ENCODE measurements at places on chromosomes 11 and 22.
A peak's percentile ranks its signal among the peaks of the same experiment; 100 is the strongest.

DNA sequence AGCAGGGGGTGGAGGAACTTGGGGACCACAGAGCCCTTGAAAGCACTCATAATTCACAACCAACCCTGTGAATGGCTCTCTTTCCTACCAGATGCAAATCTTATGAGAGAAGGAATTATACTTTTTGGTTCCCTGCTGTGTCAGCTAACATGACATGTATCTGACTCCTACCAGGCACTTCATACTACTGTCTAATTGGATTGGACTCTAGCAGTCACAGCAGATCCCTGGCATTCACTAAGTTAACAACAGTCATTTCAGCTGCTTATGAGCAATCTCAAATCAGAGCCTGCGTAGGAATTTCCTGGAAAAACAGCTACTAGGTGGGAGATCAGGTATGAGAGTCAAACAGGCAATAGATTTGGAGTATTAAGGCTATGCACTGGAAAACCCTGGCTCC, 11.1 kb upstream of the ENDOD1 start:
- DNase-seq = no peak

DNA sequence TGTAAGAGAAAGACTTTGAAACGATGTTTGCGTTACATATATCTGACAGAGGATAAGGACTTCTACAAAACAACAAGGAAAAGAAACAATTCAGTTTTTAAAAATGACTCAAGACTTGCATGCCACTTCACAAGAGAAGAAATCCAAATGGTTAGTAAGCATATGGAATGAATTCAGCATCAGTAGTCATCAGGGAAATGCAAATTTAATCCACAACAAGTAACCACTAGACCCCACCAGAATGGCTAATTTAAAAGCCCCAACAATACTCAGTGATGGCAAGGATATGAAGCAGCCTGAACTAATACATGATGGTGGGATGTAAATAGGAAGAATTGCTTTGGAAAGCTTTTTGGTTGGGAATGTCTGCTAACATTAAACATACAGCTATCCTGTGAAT, 142.6 kb downstream of the ATXN10 start:
- DNase-seq = no peak

DNA sequence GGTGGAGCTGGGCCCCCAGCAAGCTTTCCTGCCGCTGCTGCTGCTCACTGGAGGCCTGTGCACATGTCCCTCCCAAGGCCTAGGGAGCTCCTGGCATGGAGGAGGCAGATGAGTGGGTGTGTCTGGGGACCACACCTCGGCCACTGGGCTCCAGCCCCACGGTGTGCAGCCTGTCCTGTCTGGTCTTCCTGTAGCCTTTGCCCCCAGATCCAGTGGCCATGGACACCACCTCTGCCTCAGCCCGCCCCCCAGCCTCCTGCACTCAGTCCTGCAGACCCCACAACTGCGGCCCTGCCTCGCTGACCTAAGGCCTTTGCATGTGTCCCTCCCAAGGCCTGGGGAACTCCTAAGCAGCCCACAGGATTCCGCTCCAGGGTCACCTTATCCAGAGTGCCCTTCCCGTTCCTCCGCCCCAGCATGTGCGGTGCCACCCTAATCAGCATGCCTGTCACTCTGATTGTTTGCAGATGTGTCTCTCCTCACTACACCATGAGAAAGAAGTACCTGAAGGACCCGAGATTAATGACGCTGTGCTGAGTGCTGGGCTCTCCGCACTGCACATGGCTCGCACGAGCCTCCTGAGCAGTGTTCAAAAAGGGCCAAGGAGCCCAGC, 8.6 kb downstream of the GAL start:
- no peak for DNase-seq

DNA sequence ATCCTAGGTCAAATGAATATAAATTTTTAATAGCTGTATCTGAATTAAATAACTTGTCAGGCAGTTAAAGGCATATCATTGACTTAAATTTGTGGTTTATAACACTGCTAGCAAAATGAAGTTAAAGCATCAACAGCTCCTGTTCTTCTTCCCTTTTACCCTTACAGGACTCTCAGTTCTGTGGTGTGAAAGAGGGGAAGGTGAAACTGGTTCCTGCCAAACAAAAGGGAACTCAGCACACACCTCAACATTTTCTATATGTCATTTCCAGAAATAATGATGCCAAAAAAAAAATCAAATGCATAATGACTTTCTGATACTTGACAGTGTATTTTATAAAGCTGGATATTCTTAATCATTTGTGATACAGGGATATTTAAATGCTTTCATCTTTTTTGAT, 21.2 kb downstream of the ARL14EP start:
- DNase-seq = no peak

DNA sequence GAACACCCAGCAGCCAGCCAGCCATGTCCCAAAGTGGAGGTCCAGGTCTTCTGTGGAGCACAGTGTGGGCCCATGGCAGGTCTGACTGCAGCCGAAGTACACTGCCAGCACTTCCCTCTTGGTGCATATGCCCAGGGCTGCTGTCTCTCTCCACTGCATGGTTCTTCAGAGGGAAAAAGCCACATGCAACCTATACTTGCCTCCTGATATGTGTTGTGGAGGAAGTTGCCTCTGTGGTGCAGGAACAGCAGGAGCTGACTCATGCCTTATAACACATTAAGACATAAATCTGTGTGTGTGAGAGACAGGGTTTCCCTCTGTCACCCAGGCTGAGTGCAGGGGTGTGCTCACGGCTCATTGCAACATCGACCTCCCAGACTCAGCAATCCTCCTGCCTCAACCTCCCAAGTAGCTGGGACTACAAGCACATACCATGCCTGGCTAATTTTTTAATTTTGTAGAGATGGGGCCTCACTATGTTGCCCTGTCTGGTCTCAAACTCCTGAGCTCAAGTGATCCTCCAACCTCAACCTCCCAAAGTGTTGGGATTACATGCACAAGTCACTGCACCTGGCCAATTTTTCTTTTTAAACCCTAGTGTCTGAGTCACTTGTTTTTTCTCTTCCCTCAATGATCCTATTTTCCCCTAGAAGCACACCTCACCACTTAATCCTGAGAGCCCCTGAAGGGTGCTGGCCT, 98.8 kb downstream of the MPPED2 start:
- DNase-seq = no peak

- DNase-seq = no peak
These were observed 229.2 kb downstream of the SBF2 start for GRCh38 chr11:10064828-10065227.

DNA sequence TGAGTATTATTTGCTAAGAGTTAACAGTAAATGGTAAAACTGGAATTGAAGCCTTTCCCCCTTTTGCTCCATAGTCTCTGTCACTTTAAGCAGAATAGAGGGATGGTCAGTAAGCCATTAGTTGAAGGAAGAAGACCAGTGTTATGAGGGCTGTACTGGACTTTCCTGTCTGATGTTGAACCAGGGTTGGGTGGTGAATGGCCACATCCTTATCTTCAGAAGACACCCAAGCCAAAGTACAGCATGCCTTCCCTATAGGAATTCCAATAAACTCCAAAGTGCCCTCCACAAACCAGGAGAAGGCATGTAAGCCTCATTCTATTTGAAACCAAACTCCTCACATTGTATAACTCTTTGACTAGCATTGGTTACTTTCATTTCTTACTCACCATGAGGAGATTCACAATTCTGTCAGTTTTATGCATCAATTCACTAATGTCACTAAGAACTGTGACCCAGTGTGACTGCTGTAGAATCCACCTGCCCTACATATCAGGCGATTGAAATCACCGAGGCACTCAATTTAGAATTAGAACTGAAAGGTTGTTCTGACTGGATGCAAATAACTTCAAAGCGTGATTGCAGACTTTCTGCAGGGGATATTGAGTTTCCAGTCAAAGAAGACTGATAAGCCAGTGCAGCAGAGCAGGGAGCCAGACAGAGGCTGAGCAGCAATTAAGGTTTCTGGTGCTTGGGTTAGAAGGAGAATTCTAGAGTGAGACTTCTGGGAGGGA, 107.1 kb upstream of the DDI1 start:
- DNase-seq = no peak

- DNase-seq = no peak
These were observed 121.2 kb downstream of the NELL1 start for GRCh38 chr11:20790622-20791021.

GRCh38 chr11:2564588-2565425, 120.0 kb downstream of the KCNQ1 start:
- no peak for DNase-seq

DNA sequence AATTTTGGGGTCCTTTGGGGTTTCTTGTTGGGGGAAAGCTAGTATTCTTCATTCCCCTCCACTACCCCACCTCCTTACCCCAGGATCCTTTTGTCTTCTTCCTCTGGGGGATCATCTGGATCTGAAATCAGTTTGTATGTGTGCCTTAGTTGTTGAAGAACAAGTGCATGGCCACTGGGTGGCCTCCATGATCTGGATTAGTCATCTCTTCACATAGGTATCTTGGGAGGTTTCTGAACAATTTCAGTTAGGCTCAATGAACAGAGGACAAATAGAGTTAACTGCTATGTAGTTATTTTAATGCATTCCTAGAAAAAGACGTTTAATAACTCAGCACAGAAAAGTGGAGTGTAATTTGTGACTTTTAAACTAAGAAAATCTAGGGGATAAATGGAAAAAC, 7.1 kb upstream of the VWA5A start:
- DNase-seq = no peak

DNA sequence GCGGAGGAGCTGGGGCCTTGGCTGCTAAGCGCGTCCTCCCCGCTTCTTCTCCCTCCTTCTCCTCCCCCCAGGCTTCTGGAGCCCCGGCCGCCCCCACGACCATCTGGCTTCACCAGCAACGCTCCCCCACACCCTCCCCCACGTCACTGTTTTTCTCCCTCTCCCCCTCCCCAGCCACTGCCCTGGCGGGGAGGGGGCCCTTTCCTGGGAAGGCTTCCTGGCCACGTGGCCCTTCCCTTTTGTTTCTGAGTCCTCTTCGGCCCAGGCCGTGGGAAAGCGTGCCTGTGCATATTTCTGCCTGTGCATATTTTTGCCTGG, 27.7 kb downstream of the RTN4R start:
- no peak for DNase-seq

DNA sequence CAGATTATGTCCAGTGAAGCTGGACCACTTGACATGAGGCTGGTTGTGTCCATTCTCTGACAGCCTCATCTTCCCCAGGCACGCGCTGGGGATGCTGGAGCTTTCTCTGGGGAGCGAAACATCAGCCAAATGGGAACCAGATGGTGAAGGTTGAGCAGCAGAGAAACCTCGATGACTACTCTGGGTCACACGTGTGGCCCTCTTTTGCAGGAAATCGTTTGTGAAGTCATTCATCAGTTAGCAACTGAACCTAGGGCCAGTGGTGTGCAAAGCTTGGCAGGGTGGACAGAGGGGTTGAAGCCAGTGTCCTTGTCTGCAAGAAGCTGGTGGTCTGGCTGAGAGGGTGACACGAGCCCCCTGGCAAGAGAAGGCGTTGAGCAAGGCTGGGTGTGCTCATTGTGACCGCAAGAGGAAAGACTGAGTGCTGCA, 109.8 kb downstream of the ZBTB16 start:
- DNase-seq = no peak

DNA sequence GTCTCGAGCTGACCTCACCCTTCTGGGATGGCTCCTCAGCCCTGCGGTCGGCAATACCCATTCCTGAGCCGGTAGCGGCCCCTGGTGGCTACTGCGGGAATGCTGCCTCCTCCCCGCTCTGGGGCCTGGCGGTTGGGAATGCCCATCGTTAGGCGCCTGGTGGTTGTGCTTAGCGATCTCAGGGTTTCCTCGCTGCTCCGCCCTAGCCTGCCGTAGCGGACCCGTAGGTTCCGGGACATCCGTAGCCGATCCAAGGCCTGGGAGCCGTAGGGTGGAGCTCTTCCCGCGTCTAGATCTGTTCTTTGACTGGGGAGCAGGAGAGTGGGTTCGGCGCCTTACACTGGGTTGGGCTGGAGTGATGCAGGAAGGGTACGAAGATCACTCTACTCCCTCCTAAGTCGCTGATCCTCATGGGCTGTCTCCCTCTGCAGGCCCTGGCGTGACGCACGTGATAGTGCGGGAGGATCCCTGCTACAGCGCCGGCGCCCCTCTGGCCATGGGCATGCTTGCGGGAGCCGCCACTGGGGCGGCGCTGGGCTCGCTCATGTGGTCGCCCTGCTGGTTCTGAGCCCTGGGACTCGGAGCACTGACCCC, 14.8 kb downstream of the PLEKHB1 start:
- peak; percentile 97 for DNase-seq

- DNase-seq = no peak
These were observed 3.9 kb upstream of the IL17REL start for GRCh38 chr22:50016308-50016987.

DNA sequence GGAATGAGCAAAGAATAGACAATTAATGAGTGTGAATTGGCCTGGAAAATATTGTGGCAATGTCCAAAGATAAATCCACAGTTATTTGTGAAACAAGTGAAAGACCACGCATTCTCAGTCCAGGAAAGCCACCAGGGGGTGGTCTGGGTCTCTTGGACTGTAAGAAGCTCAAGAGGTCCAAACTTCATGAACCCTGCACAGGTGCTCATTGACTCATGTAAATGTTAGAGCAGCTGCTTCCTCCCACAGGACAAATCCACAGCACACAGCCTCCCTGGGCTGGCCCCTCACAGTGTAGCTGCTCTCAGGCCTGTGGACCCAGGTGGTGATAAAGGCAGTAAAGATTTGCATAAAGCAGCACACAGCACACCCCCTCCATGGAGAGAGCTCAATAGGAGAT, 114.0 kb downstream of the ZNF280B start:
- DNase-seq = no peak

DNA sequence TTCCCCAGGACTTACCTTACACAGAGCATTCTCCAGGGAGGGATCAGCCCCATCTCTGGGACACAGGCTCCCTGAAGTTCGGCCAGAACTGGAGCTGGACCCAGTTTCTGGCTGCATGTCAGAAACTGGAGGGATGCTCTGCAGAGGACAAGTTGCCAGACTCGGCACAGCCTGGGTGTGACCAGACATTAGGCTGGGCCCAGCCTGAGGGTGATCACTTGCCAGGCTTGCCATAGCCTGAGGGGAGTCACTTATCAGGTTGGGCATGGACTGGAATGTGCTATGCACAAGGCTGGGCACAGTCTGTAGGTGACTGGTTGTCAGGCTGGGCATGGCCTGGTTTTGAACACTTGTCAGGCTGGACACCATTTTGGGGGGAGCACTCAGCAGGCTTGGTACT, 30.7 kb upstream of the STK33 start:
- DNase-seq = no peak

GRCh38 chr11:1852877-1853276, at the start of gene LSP1:
Gene LSP1, plus strand, starts transcription at chr11:1853084. Its CDS starts 61 bp downstream, at chr11:1853145.
- DNase-seq = no peak

- no peak for DNase-seq
These were observed 21.5 kb upstream of the ACR start for GRCh38 chr22:50716290-50717024.

DNA sequence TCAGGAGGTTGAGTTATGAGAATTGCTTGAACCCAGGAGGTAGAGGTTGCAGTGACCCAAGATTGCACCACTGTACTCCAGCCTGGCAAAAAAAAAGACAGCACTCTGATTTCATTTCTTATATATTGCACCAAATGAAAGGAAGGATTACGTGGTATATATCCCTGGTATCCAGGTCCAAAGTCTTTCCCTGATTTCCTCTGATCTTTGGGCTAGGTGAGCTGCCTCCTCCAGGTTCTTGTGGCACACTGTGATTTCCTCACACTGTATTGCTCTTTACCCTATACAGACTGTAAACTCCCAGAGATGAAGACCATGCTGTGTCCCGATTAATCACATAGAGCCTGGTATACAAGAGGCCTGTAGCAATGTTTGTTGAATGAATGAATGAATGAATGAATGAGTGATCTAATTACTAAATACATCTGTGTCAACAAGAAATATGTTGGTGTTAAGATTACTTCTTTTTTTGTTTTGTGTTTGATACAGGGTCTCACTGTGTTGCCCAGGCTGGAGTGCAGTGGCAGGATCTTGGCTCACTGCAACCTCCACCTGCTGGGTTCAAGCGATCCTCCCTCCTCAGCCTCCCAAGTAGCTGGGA, 9.3 kb upstream of the POLD3 start:
- no peak for DNase-seq
